ENCODE measurements at places on chromosomes 3 and 15.

- DNase-seq: no peak
Observed at GRCh38 chr3:55286693-55287092, 200.4 kb downstream of the WNT5A start.

DNA sequence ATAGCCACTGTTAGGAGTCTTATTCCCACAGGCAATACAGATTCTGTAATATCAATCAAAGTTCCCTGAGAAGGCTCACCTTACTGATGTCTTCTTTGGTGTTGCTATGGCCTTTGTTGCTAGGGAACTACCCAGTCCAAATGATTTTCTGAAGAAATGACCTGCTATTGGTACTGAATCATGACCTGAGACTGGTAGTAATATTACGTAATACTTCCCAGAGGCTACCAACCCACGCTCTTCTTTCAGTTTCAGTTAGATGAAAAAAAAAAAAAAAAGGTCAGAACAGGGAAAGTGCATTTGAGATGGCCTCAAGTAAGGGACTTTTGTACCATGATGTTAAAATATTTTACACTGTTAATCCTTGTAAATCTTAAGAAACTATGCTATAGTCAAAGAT is 1092.5 kb upstream of the EPHA6 start:
- DNase-seq: no peak

DNA sequence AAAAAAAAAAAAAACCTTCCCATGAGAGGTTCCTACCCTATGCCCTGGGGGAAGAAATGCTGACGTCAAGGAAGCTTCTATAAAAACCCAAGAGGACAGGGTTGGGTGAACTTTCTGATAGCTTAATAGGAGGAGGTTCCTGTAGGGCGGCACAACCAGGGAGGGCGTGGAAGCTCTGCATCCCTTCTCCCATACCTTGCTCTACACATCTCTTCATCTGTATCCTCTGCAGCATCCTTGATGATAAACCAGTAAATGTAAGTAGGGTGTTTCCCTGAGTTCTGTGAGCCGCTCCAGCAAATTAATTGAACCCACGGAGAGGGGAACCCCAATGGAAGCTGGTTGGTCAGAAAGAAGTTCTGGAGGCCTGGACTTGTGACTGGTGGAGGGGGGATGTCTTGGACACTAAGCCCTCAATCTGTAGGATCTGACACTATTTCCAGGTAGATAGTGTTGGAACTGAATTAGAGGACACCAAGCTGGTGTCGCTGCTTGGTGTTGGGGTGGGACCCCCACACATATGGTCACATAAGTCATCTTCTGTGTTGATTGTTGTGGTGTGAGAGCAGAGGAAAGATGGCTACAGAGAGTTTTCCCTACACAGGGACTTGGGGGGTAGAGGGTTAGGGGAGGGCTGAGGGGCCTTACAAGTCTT is 91.5 kb downstream of the ST6GAL1 start:
- DNase-seq: no peak

DNA sequence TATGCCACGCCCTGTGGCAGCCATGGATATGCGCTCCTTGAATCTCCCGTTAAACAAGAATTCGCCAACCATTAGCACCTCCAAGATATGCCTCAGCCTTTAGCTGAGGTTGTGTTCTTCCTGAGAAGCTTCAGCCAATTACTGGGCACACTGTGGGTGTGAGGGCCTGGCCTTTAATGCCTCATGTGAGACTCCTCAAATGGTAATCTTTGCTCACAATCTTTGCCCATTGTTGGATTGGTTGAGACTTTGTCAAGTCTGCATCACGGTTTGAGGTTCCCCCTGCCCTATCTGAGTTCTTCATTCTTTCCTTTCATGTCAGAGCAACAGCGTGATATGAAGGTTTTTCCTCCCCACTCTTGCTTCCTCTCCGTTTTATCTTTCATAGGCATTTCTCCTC is 108.1 kb upstream of the CCDC54 start:
- DNase-seq: no peak

- no peak for DNase-seq
Observed at GRCh38 chr15:39336926-39337325, 244.0 kb upstream of the THBS1 start.

DNA sequence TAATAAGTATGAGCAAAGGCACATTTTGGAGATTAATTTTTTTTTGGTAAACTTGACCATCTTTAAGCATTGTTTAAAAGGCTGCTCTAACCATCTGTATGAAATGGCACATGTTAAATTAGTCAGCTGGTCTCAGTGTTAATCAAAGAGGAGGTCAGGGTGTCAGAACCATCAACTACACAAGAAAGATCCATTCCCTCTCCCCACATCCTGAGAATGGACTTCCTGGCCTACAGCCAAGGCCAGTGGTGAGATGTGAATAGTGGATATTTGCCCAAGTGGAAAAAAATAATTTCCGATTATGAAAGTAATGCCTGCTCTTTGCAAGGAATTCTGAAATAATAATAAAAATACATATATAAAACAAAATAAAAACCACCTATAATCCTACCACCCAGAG is 641.7 kb downstream of the NR2F2 start:
- no peak for DNase-seq

DNA sequence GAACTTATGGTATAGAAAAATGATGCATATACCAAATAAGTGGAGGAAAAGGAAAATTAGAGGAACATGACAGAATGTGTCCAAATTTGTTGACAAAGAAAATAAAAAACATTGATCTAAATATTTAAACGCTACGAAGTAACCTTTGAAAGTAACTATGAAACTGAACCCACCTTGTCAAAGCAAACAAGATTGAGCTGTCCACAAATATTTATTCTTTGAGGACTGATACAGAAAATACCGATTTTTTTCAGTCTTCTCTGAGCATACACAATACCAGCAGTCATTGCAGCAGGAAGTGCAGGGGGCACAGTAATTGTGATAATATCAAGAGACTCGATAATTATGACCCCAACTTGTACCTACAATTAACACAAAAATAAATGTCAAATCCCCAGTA is 40.0 kb downstream of the ATP13A3 start:
- no peak for DNase-seq

DNA sequence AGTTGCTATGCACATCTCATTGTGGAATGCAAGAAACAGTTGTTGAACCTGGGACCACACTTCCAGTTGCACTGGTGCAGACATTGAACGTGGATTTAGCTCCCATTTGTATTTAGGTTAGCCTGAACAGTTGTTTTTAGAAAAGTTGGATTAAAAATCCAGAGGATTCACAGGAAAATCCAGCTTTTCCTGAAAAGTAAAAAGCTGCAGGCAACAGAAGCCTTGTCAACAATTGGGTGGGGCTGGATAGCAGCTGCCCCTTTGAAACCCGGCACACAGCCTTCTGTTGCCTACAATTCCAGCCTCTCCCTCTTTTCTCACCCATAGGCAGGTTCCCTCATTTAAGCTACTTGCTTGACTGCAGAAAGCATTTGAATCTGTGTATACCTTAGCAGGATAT is 165.3 kb upstream of the TBL1XR1 start:
- DNase-seq: no peak

- DNase-seq: no peak
Observed at GRCh38 chr3:119571688-119572087, 7.6 kb upstream of the ADPRH start.

- no peak for DNase-seq
Observed at GRCh38 chr3:115324056-115324455, 177.0 kb upstream of the ZBTB20 start.

DNA sequence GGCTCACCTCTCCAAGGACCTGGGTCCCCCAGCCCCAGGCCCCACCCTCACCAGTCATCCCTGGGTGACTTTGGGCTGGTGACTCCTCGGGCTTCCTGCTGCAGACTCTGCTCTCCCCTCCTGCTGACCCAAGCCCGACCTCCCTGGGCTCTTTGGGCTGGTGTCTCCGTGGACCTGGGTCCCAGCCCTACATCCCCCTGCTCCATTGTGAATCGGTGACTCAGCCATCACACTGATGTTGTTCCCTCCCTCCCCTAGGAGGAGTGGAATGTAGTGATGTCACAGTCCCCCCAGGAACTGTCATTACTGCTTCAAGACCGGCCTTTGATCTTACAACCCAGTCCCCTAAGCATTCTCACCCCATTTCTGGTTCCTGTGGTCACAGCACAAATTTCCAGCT is 83.7 kb downstream of the ADAMTS7 start:
- DNase-seq: no peak

GRCh38 chr3:174232658-174233429 is 626.3 kb upstream of the NAALADL2 start:
- DNase-seq: no peak

GRCh38 chr3:3771567-3771966 is 27.7 kb upstream of the LRRN1 start:
- DNase-seq: no peak

- no peak for DNase-seq
Observed at GRCh38 chr3:10495003-10495402, 10.4 kb downstream of the ATP2B2 start.

GRCh38 chr3:172151651-172152649 is 112.6 kb downstream of the FNDC3B start:
- no peak for DNase-seq

- DNase-seq: no peak
Observed at GRCh38 chr15:77867266-77868047, 210.1 kb downstream of the TBC1D2B start.

DNA sequence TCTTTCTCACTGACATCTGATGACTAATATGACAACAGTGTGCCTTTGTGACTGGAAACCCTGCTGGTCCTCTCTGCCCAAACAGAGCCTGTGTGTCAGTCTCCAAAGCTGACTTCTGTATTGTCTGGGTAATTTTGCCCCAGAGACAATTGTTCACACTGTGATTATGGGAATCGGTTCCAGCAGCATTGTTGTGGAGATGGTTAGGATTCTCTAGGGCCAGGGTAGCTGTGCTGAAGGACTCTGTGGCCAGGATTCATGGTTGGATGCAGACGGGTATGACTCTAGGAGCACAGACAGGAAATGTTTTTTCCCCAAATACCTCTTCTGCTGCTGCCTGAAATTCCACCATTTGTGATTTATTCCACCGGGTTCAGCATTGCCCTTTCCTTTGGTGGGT is 57.5 kb upstream of the ITGA11 start:
- DNase-seq: no peak

- no peak for DNase-seq
Observed at GRCh38 chr3:37241880-37242279, 67.5 kb upstream of the LRRFIP2 start.

Data from RPMI8226 (cell line).